ENCODE measurements at places on chromosomes 1 and 21. TPM values are rescaled to one million over a fixed set of nuclear protein-coding genes. Genes with fewer than 3 reads are reported as not detected.

DNA sequence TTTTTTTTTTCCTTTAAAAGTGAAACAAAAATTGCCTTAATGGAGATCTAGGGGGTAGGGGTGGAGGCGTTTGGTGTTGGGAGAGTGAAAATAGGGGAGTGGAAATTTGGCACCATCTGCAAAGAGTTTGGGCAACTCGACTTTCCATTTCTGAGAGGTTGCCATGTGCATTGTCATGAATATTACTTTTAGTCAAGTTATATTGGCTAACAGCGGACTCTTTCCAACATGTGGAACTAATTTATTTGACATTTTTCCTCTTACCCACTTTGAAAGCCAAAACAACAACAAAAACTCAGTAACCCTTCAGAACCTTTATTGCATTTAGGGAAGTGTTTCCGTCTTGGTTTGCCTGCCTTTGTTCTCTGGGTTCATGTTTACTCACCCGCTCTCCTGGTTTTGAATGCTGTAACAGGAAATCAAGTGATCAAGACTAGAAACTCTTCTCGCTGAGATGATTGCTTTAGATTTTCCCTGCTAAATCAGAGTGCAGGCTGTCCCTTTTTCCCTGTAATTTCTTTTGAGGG, 70.4 kb downstream of the CACHD1 start:
- DNase-seq = no peak
- peaks cover 2% of the 10 kb centered on the region for H3K36me3 ChIP-seq
- H3K4me3 ChIP-seq = peak overlapping the region; percentile 70
- H3K4me1 ChIP-seq = peaks cover 38% of the 10 kb centered on the region

DNA sequence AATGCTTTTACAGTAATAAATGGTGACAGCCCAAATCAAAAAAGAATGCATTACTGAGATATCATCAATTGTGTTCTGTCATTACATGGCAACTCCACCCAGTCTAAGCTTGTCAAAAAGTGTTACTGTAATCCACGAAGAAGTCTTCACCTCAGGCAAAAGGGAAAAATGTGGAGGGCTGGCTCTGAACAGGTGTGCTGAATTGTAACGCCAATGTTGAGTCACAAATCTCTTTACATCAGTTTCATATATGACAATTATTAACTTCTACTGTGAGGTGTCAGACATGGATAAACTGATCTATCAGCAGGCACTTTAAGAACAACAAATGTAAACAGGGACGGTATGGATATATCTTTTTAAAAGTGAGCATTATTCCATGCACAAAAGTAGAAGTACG, 98.5 kb upstream of the DMRTA2 start:
- DNase-seq = no peak
- peaks cover 26% of the 10 kb centered on the region for H3K36me3 ChIP-seq
- H3K27ac ChIP-seq = no peak overlapping the region
- no peaks in the 10 kb centered on the region for H3K27me3 ChIP-seq

DNA sequence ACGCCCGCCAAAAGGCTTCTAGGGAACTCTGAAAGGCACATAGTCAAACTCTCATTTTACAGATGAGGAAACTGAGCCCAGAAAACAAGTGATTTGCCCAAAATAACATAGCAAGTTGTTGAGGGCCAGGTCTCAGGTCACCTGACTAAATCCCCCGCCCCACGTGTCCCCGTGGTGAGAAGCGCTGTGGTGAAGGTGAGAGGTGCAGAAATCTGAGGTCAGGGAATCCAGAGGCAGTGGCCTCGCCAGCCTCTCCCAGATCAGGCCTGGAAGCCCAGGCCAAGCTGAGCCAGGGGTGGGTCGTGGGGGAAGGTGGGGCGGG, 5.1 kb downstream of the HDGF start:
- DNase-seq = no peak
- no peaks in the 10 kb centered on the region for H3K27me3 ChIP-seq
- no peak overlapping the region for H3K4me3 ChIP-seq
- H3K4me1 ChIP-seq = peaks cover 54% of the 10 kb centered on the region
- H3K27ac ChIP-seq = peak overlapping the region; percentile 91
- peaks cover 33% of the 10 kb centered on the region for H3K36me3 ChIP-seq

- H3K36me3 ChIP-seq = no peaks in the 10 kb centered on the region
- H3K4me3 ChIP-seq = no peak overlapping the region
- no peaks in the 10 kb centered on the region for H3K27me3 ChIP-seq
- no peak for DNase-seq
Measured at GRCh38 chr1:177825276-177825901, 144.5 kb downstream of the SEC16B start.

GRCh38 chr1:14704846-14705245, 106.4 kb downstream of the KAZN start:
- H3K27me3 ChIP-seq = no peaks in the 10 kb centered on the region
- H3K4me1 ChIP-seq = no peaks in the 10 kb centered on the region
- no peak overlapping the region for H3K4me3 ChIP-seq
- H3K36me3 ChIP-seq = no peaks in the 10 kb centered on the region

- peaks cover 8% of the 10 kb centered on the region for H3K27me3 ChIP-seq
- H3K27ac ChIP-seq = no peak overlapping the region
- no peak overlapping the region for H3K4me3 ChIP-seq
- H3K36me3 ChIP-seq = no peaks in the 10 kb centered on the region
- DNase-seq = no peak
Measured at GRCh38 chr1:83976920-83977319, 22.0 kb downstream of the TTLL7 start.

DNA sequence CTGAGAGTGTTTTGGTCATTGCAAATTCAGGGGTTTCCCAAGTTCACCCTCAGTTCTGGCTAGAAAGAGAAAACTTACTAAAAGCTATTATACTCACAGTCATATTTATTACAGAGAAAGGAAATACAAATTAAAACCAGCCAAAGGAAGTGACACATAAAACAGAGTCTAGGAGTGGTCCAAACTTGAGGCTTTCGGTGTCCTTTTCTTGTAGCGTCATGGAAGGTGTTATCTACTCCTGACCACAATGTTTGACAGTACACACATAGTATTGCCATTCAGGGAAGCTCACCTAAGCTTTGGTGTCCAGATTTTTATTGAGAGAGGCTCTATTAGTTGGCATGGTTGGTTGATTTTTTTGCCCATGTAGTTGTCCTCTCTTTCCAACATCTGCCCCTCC, 59.0 kb downstream of the SLC35A3 start:
- H3K4me1 ChIP-seq = peaks cover 10% of the 10 kb centered on the region
- peak overlapping the region; percentile 45 for H3K27ac ChIP-seq
- H3K4me3 ChIP-seq = no peak overlapping the region
- peaks cover 9% of the 10 kb centered on the region for H3K36me3 ChIP-seq
- DNase-seq = no peak
- H3K27me3 ChIP-seq = no peaks in the 10 kb centered on the region

LAMC1 gene
- total RNA-seq = 0.97 TPM

GRCh38 chr1:183870351-183871077, 65.6 kb downstream of the RGL1 start:
- H3K27ac ChIP-seq = no peak overlapping the region
- no peak overlapping the region for H3K4me3 ChIP-seq
- no peaks in the 10 kb centered on the region for H3K27me3 ChIP-seq
- H3K36me3 ChIP-seq = peaks cover 7% of the 10 kb centered on the region
- no peak for DNase-seq

DNA sequence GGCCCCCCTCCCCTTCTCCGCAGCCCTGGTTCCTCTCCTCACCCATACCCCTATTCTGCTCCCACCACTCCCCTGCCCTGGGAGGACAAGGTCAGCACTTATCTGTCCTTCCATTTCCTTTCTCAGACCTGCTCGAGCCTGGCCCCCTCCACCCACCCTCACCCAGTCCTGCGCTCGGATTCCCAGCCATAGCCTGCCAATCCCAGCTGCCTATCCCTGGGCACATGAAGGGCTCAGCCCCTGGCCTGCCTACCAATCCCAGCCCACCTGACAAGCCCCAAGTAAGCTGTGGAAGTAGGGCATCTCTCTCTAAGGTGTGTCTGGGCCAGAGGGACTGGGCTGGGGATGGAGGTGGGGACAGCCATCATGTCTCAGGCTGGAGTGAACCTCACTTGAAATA, 5.4 kb downstream of the BLACAT1 start:
- H3K27ac ChIP-seq = no peak overlapping the region
- no peaks in the 10 kb centered on the region for H3K36me3 ChIP-seq
- H3K27me3 ChIP-seq = peaks cover 40% of the 10 kb centered on the region
- DNase-seq = no peak
- H3K4me3 ChIP-seq = no peak overlapping the region

GRCh38 chr1:39729030-39729429, 9.7 kb upstream of the PPIE start:
- H3K27ac ChIP-seq = no peak overlapping the region
- no peaks in the 10 kb centered on the region for H3K36me3 ChIP-seq
- no peak overlapping the region for H3K4me3 ChIP-seq
- no peaks in the 10 kb centered on the region for H3K4me1 ChIP-seq

DNA sequence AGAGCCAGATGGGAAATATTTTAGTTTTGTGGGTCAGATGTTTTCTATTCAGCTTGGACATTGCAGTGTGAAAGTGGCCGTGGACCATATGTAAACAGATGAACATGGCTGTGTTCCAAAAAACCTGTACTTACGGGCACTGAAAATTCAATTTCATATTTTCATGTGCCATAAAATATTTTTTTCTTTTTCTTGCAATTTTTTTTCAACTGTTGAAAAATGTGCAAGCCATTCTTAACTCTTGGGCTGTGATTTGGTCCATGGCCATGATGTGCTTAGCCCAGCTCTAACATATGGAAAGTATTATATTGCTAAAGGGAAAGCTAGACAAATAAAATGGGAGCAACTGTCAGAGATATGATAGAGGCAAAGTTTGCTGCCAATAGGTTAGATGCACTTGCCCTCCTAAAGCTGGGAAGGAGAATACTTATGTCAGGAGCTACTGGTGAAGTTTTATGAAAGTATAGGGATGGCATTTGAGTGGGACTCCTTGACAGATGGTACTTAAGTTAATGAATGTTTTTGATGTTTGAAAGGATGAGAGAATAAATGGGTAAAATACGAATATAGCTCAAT, 240.3 kb downstream of the RYR2 start:
- H3K4me3 ChIP-seq = no peak overlapping the region
- no peaks in the 10 kb centered on the region for H3K27me3 ChIP-seq
- no peak overlapping the region for H3K27ac ChIP-seq
- no peaks in the 10 kb centered on the region for H3K36me3 ChIP-seq
- no peak for DNase-seq

- no peak overlapping the region for H3K27ac ChIP-seq
- peaks cover 3% of the 10 kb centered on the region for H3K36me3 ChIP-seq
- no peak for DNase-seq
- H3K27me3 ChIP-seq = peaks cover 6% of the 10 kb centered on the region
Measured at GRCh38 chr1:209503196-209503595, 80.3 kb upstream of the CAMK1G start.

DNA sequence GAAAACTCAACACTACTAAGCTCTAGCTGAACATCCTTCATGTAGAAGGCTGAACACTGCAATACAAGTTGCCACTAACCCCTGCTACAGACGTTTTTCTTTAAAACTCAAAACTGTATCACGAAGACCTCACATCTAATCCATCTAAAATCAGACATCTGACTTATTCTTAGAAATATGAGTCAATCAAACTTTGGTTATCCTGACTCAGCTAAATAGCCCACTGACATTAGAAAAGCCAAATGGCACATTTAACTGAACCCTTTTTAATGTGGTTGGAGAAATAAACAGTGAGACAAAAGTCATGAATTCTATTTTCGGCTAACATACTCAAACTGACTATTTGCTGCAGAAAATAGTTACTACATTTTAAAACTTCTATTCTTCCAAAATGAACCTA, 35.6 kb downstream of the WLS start:
- no peak for DNase-seq
- H3K4me1 ChIP-seq = no peaks in the 10 kb centered on the region
- no peaks in the 10 kb centered on the region for H3K27me3 ChIP-seq

CBR3 gene
- 14.6 TPM for total RNA-seq

DMBX1 gene
- total RNA-seq = 0.11 TPM

PLA2G2F gene
- not detected for total RNA-seq

MORC3 gene
- 53.7 TPM for total RNA-seq

- H3K4me1 ChIP-seq = no peaks in the 10 kb centered on the region
- no peak for DNase-seq
- no peak overlapping the region for H3K4me3 ChIP-seq
- no peak overlapping the region for H3K27ac ChIP-seq
- H3K27me3 ChIP-seq = peaks cover 20% of the 10 kb centered on the region
- H3K36me3 ChIP-seq = no peaks in the 10 kb centered on the region
Measured at GRCh38 chr1:185727726-185728125, 6.5 kb upstream of the HMCN1 start.

S100A2 gene
- total RNA-seq = not detected

FAM177B gene
- total RNA-seq = not detected

KRTAP6-3 gene
- total RNA-seq = not detected

- H3K27ac ChIP-seq = no peak overlapping the region
- no peak for DNase-seq
- H3K4me1 ChIP-seq = no peaks in the 10 kb centered on the region
- no peaks in the 10 kb centered on the region for H3K36me3 ChIP-seq
- peaks cover 13% of the 10 kb centered on the region for H3K27me3 ChIP-seq
Measured at GRCh38 chr1:33586106-33586505, 113.7 kb downstream of the ZSCAN20 start.

CHRM3 gene
- total RNA-seq = 0.20 TPM

KAZN gene
- total RNA-seq = 1.4 TPM

CYP4B1 gene
- total RNA-seq = not detected

- no peaks in the 10 kb centered on the region for H3K4me1 ChIP-seq
- no peaks in the 10 kb centered on the region for H3K27me3 ChIP-seq
- no peaks in the 10 kb centered on the region for H3K36me3 ChIP-seq
- no peak overlapping the region for H3K4me3 ChIP-seq
- H3K27ac ChIP-seq = no peak overlapping the region
Measured at GRCh38 chr1:215277532-215277931, 195.0 kb downstream of the KCNK2 start.

PAPPA2 gene
- not detected for total RNA-seq

GRCh38 chr1:219333626-219334025, 159.9 kb downstream of the LYPLAL1 start:
- H3K27me3 ChIP-seq = no peaks in the 10 kb centered on the region
- DNase-seq = no peak
- H3K36me3 ChIP-seq = no peaks in the 10 kb centered on the region
- no peak overlapping the region for H3K4me3 ChIP-seq

S100A3 gene
- not detected for total RNA-seq

Data from activated naive CD8-positive, alpha-beta T cell treated with anti-CD3 and anti-CD28 coated beads, Interleukin-2, amount 10 ng/mL, durations not matched to agents 7 days and 5 days (primary cell).